B cell (primary cell): ENCODE measurements at places on chromosomes 5 and 9. TPM values are rescaled to one million over a fixed set of nuclear protein-coding genes. Genes with fewer than 3 reads are reported as not detected.

DNA sequence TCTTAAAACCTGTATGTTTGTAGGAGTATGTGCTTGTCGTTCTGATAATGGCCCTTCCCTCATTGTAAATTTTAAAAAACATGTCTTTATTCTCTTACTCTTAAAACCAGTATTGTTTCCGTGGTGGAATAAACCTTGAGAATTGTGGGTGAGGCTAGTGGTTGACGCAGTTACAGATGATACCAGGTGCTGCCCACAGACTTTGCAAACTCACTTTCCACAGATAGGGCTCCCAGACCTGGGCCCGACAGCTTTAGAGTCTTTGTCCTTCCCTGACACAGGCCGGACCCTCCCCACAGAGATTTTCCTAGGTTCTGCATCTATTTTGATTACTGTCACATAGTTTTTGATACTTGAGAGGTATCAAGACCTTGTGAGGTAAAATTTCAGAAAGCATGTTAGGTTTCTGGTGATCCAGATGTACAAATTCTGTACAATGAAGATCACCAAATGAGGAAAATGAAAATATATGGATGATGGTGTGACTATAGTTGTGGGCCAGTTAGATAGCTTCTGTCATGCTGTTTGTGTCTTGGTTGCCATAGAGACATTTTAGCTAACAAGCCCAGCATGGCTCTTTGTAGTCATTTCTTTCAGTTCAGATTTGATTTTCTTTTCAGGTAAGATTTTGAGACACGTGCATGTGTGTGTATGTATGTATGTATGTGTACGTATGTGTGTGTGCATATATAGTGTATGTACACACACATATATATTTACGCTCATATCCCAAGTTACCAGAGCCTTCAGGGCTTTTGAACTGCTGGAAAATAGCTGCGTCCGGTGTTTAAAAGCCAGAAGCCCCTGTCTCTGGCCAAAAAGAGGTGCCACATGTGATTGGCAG is 33.8 kb downstream of the DMRT1 start:
- H3K4me1 ChIP-seq: no peaks in the 10 kb centered on the region
- no peak overlapping the region for H3K27ac ChIP-seq
- DNase-seq: no peak
- no peak overlapping the region for H3K4me3 ChIP-seq
- H3K36me3 ChIP-seq: no peaks in the 10 kb centered on the region

GOLGA1 gene
- polyA plus RNA-seq: 13.4 and 18.3 TPM in 2 replicates

DNA sequence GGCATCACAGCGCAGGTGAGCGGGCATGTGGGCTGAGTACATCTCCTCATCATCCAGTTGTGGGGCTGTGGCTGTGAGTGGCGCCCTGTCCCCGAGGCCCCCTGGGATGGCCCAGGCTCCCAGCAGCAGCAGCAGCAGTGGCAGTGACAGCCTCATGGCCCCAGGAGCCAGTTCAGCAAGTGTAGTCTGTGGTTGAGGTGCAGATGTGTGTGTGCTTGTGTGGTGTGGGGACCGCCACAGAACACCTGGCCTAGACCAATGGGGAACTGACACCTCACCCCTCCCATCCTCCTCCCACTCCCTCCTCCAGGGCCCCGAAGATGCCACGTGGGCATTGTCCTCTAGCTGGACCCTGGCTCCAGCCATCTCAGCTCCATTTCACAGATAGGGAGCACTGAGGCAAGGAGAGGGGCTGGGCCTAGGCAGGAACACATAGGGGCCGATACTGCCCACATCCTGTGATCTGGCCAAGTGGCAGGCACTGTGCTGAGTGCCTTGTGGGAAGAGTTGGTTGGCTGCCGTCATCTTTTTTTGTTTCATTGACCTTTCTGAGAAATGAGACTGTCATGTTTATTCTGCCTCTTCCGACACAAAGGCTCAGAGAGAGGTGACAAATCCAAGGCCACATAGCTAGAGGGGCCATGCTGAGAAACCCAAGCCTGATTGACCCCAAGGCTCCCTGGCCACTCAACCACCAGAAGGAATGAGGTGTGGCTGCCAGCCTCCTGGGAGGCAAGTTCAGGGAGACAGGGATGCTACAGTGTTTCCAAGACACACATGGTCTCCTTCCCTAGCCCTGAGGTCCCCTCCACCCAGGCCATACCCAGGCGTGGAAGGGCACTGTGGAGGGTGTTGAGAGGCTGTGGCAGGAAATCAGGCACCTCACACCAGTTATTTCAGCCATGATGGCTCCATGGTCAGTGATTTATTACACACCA is at the start of gene MZB1:
Gene MZB1 (minus strand): TSS at position 213 of the 938 bp plus-strand sequence. CDS start 57 bp downstream, at position 156.
- peak within 1 kb of the TSS; percentile 44 for H3K4me3 ChIP-seq
- peak within 1 kb of the TSS; percentile 89 for H3K27ac ChIP-seq
- H3K4me1 ChIP-seq: peaks cover 87% of the 10 kb centered on the region
- peak; percentile 91 for DNase-seq
- H3K36me3 ChIP-seq: no peaks in the 10 kb centered on the region

- no peak overlapping the region for H3K4me3 ChIP-seq
- H3K36me3 ChIP-seq: no peaks in the 10 kb centered on the region
- no peaks in the 10 kb centered on the region for H3K27me3 ChIP-seq
- peaks cover 14% of the 10 kb centered on the region for H3K4me1 ChIP-seq
- no peak overlapping the region for H3K27ac ChIP-seq
Measured at GRCh38 chr5:138359621-138360020, 7.1 kb downstream of the KDM3B start.

- no peak overlapping the region for H3K27ac ChIP-seq
- H3K4me3 ChIP-seq: no peak overlapping the region
- no peaks in the 10 kb centered on the region for H3K27me3 ChIP-seq
- peaks cover 13% of the 10 kb centered on the region for H3K4me1 ChIP-seq
- no peaks in the 10 kb centered on the region for H3K36me3 ChIP-seq
Measured at GRCh38 chr5:14237317-14238086, 94.4 kb downstream of the TRIO start.

ESM1 gene
- polyA plus RNA-seq: not detected in 2 replicates

DCP2 gene
- polyA plus RNA-seq: 17.9 and 18.1 TPM in 2 replicates

- no peak overlapping the region for H3K4me3 ChIP-seq
- no peaks in the 10 kb centered on the region for H3K4me1 ChIP-seq
- no peak for DNase-seq
- no peaks in the 10 kb centered on the region for H3K36me3 ChIP-seq
Measured at GRCh38 chr5:59648038-59648831, 245.3 kb downstream of the PDE4D start.

ISL1 gene
- polyA plus RNA-seq: not detected in 2 replicates
